ENCODE measurements at places on chromosomes 1 and 21.

DNA sequence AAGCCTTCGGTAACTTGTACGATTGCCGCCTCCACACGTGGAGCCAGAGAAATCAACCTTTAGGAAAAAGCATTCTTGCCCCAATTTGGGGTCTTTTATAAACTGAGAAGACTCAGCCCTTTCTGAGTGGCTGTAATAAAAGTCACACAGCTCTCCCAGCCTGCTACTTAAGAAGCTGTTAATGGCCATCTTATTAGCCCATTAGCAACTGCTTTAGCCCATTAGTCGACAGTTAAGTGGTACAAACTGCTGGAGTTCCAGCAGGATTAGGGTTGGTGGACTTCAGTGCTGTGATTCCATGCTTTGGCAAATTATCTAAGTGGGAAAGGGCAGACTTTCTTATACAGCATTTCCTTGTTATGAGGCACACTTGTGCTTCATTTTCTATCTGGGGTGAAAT, 461.3 kb downstream of the RPS6KC1 start:
- no peak for DNase-seq

- no peak for DNase-seq
Observed at GRCh38 chr1:248824301-248824700, 1.4 kb downstream of the SH3BP5L start.

- DNase-seq: no peak
Observed at GRCh38 chr1:168567007-168567406, 9.4 kb upstream of the XCL1 start.

DNA sequence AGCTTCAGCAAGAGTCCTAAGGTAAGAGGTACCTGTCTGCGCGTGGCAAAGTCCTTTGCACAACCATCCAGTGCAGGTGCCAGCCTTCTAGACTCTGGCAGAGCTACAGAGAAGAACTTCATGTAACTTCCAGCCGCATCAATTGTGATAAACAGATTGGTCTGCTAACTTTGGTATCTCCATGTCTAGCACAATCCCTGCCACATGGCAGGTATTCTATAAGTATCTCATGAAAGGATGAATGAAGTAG, 29.8 kb downstream of the CD48 start:
- no peak for DNase-seq

DNA sequence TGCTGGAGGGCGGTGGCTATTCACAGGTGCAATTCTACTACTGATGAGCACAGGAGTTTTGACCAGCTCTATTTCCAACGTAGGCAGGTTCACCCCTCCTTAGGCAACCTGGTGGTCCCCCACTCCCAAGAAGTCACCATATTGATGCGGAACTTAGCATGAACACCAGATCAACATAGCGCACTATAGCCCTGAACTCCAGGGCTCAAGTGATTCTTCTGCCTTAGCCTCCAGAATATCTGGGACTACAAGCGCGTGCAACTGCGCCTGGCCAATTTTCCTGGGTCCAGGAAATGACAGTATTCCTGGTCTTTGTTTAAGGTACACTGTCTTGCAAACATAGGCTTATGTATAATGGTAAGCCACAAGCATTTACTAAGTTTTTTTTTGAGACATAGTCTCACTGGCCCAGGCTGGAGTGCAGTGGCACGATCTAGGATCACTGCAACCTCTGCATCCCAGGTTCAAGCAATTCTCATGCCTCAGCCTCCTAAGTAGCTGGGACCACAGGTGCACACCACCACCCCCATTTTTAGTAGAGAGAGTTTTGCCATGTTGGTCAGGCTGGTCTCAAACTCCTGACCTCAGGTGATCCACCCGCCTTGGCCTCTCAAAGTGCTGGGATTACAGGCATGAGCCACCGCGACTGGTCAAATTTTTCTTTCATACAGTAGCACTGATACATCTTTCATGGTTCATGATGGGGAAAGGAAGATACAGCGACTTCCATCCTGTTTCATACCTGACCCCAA, 12.6 kb downstream of the MCL1 start:
- no peak for DNase-seq

GRCh38 chr1:206681359-206681758, 3.3 kb upstream of the MAPKAPK2 start:
- no peak for DNase-seq

- DNase-seq: no peak
Observed at GRCh38 chr1:17798799-17799382, 43.8 kb downstream of the ACTL8 start.

DNA sequence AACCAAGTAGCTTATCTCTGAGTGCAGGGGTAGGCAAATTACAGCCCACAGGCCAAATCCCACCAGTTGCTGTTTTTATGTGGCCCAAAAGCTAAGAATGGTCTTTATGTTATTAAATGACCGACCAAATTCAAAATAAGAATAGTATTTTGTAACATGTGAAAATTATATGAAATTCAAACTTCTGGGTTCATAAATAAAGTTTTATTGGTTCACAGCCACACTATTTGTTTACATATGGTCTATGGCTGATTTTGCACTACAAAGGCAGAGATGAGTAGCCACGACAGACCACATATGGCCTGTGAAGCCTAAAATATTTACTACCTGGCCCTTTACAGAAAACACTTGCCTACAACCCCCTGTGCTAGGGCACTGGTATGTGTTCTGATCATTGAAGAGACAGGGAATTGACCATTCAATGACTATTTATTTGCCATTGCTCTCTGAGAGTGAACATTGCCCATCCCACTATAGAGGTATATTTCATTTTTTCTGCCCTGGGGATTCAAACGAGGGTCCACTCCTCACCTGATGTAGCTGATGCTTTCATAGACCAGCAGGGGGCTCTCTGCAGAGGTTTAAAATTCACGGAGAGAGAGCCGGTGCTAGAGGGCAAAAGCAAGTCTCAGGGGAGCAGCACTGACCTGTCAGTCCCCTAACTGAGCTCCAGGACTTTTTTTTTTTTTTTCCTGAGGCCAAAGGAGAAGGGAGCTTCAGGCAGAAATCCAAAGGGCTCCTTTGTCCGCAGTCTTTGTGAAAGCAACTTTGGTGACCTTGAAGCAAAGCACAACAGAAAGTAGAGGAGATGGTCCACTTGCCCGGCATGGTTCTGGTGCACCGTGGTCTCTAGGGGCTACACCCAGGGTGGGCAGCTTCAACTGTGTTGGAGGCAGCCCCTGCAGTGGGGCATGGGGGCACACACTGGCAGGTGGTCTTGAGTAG, 7.3 kb upstream of the GNL2 start:
- peak; percentile 37 for DNase-seq

DNA sequence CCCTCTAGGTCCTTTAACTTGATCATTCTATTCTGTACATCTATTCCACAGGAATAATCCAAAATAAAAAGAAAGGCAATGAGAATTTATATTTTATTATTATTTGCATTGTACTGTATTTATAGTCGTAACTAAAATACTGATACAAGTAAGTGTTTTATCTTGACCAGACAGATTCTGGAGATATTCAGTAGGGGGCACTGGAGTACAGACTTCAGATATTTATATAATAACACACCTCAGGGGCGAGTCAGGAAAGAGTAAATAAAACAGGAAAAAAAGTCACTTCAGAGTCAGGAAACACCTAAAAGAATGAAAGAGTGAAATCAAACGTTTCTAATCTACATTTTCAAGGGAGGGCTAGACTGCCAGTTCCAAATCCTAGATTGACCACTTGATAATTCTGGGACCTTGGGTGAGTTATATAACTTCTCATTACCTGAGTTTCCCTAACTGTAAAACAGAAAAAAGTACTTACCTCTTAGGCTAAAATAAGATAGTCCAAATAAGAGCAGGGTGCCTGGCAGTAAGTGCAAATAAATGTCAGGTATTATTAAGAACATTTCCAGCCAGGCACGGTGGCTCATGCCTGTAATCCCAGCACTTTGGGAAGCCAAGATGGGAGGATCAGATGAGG, 31.1 kb upstream of the MTF1 start:
- DNase-seq: peak; percentile 62

- DNase-seq: no peak
Observed at GRCh38 chr1:161001525-161001924, 19.4 kb downstream of the F11R start.

- DNase-seq: no peak
Observed at GRCh38 chr1:221822591-221822990, 80.7 kb upstream of the DUSP10 start.

DNA sequence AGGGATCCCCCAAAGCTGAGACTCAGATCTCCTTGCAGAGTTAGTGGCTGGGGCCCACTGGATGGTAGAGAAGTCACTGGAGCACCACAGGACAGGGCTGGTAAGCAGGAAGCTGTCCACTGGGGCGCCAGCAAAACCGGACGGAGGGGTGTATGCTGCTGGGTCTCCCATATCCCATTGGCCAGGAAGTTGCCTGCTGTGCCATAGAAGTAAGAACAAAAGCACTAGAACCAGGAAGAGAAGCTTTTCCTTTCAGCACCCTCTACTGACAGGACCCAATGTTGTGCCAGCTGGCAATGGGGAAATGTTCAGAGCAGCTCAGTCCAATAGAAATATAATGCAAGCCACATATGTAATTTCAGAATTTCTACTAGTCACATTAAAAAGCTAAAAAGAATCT, 146.6 kb downstream of the SPATA46 start:
- peak; percentile 14 for DNase-seq

Measured in fibroblast of mammary gland (primary cell).